ENCODE measurements at places on chromosomes 5 and 9. TPM values are rescaled to one million over a fixed set of nuclear protein-coding genes. Genes with fewer than 3 reads are reported as not detected.

DNA sequence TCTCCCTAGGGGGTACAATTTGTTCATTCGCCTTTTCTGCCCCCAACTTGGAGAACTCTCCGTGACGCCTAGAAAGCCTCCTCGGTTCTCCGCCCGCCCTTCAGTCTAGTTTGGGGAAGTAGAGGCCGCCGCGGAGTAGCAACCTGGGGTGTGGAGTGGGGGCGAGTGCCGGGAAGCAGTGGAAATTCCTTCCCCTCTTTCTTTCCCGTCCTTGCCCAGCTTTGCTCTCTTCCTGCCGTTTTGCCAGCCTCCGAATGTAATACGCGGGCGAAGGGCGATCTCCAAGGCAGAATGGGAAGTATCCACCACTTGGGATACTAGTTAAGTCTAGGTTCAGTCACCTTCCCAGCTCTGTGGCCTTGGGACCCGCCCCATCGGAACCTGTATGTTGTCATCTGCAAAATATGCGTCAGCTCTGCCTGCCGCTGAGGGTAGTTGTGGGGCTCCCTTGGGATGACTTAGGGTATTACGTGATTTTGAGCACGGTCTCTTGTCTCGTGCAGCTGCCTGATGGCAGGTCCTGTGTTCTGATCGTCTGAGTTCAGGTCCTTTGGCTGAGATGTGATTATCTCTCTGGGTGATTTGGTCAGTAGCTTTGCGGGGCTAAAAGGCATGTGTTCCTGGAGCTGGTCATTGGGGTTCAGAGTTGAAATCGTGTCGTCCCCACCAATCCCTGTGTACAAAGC is 724 bp downstream of the PAM start:
- peak; percentile 89 for DNase-seq

GRCh38 chr5:112418659-112419163 is 366 bp downstream of the EPB41L4A start:
- no peak for DNase-seq

DNA sequence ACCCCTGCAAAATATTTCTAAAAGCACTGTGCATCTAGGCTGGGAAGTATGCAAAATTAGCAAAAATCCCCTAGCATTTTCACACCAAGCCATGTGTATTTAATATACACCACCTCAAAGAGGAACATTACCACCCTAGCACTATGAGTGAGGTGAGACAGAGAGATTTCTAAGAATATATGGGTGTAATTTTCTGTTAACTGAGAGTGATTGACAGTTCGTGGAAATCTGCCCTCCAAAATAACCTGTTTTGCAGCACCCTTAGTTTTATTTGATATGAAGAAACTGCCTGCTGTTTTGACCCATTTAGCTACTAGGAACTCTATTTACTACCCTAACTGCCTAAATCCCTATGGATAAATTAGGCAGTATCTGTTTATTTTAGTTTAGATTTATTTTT is 64.2 kb upstream of the CDKN2B start:
- DNase-seq: no peak

DNA sequence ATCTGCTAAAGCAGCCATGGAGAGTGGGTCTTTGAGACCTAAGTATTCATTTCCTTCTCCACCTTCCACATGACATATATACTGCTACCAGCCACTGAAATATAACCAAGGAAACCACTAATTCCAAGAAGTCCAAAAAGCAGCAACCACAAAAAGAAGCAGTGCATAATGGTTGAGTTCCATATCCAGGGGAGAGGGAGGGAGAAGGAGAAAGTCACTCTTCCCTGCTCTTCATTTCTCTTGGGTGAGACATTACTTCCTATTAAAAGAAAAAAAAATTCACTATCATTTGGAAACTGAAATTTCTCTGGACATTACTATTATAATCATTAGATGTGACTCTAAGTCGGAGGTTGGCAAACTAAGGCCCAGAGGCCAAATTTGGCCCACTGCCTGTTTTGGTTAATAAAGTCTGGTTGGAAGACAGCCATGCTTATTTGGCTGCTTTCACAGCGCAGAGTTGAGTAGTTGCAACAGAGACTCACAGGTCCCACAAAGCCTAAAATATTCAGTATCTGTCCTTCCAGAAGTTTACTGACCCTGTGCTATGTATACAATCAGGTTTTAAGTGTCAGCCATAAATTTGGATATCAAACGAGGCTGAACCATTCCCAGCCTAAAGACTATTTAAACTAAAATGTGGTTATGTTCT is 168.6 kb downstream of the MPDZ start:
- DNase-seq: no peak

GRCh38 chr5:10317825-10318682 is 10.4 kb upstream of the CMBL start:
- no peak for DNase-seq

DNA sequence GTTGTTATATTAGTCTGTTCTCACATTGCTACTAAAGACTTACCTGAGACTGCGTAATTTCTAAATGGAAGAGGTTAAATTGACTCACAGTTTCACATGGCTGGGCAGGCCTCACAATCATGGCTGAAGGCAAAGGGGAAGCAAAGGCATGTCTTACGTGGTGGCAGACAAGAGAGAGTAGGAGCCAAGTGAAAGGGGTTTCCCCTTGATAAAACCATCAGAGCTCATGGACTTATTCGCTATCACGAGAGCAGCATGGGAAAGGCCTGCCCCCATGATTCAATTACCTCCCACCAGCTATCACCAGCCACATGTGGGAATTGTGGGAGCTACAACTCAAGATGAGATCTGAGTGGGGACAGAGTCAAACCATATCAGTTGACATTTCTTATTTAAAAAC is 374.5 kb upstream of the RORB start:
- DNase-seq: no peak

- no peak for DNase-seq
Measured at GRCh38 chr5:159972538-159973362, 36.2 kb upstream of the TTC1 start.

DNA sequence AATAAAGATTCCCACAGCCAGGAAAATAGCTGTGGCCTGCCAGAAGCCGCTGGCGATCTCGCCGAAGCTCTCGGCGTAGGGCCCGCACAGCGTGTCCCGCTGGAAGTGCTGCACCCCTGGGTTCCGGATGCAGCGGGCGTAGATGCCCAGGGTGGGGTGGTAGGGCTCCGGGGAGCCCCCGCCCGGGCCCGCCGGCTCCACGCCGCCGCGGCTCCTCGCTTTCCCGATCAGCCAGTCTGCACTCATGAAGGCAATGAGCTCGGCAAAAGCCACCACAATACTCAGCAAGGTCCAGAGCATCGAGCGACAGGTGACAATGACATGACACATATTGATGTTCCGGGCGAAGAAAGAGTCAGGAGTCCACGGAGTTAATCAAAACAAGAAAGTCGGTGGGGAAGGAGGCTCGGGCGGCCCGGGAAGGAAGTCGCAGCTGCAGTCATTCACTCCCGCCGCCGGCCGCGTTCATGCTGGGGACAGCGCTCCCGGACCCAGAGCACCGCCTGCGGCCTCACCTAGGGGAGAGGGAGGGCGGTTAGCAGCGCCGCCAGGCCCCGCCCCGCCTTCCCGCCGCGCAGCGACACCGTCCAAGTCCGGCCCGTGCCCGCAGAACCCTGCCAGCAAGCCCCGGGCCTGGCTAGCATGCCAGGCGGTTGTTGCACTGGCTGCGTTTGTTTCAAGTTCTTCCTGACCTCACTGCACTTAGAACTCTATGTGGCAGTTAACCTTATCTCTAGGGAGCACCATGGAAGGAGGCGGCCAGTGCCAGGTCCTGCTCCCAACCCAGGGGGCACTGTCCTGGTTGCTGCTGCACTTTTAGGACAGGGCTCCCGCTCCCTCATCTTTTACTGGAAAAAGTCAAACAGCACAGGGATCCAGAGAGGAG is 138.4 kb downstream of the LHFPL2 start:
- DNase-seq: peak; percentile 74

- DNase-seq: no peak
Measured at GRCh38 chr5:145347026-145347616, 488.0 kb downstream of the PRELID2 start.

DNA sequence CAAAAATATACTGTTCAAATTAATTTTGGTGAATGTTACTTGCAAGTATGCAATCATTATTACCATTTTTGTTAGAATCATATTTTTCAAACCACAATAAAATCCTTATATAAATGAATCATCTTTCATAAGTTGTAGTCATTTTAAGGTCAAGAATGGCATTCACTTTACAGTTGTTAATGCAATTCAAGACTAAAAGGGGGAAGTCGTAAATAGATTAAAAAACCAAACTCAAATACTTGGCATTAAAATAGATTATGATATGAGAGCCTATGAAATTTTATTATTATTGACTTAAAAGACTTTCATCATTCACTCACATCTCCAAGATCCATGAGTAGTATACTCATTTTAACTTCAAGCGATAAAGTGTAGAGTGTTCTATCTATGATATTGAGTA is 11.6 kb downstream of the CDH9 start:
- no peak for DNase-seq

- no peak for DNase-seq
Measured at GRCh38 chr9:88041447-88041846, 67.1 kb upstream of the CDK20 start.

GRCh38 chr5:146660376-146660960 is 144.5 kb upstream of the GPR151 start:
- DNase-seq: no peak

DNA sequence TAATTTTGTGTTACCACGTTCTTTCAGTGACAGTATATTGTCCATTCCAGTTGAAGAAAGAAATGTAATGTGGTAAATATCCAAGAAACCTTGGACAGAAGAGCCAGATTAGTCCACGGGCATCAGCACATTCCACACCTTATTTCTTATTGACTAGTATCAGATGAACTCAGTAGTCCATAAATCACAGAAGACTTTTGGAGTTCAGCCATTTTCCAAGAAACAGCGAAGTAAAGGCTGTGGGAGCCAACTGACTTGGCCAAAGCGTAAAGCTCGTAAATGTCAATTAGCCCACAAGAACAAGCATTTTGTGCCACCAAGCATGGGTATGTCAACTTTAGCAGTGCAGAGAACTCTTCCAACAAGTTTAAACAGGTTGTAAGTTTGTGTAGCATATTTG is 60.2 kb upstream of the STARD4 start:
- no peak for DNase-seq

Gene PCDHGA11
- 3.0 TPM for total RNA-seq

Gene CCDC180
- total RNA-seq: 0.98 TPM

DNA sequence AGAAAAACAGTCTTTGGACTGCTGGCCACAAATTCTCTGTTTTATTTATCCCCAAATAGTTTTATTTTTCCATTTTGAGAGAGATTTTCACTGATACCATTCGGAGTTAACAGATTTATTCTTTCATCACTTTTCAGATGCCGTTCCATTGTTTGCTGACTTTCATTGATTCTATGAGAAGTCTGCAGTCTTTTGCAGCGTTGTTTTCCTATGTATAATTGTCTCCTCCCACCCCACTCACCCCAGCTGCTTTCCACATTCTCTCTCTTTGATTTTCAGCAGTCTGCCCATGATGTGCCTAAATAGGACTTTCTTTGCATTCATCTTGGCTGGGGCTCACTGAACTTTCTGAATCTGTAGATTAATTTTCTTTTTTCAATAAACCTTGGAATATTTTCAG is 107.6 kb downstream of the C9orf50 start:
- no peak for DNase-seq

DNA sequence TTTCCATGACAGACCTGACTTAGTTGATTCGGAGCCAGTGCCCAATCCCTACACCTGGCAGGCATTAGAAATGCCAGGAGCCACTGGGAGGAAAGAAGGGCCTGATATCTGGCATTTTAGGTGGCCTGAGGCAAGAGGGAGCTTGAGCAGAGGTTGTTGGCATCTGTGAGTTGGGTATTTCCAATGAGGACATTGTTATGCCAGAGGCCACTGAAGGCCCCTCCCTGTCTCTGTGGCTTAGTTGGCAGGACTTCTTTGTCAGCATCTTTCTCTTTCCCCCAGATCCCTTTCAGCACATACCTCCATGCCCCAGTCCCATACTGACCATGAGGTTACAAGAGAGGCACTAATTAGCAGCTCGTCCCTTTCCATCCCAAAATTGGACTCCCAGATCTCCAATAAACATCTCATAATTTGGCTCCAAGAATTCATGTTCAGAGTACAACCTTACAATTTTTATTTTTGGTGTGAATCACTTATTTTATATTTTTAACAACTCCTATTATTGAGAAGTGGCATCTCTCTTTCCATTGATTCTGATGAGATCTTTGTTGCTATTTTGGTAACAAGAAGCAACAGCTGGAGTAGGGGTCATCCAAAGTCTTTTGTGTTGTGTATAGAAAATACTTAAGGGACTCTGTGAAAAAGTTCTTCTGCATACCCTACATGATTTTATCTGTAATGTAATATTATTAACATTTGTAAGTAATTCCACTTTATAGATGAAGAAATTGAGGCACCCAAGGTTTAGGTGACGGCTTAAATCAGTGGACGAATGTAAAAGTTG is 68.6 kb upstream of the MAP3K1 start:
- no peak for DNase-seq

Gene HNRNPA0
- 8.6 TPM for total RNA-seq

DNA sequence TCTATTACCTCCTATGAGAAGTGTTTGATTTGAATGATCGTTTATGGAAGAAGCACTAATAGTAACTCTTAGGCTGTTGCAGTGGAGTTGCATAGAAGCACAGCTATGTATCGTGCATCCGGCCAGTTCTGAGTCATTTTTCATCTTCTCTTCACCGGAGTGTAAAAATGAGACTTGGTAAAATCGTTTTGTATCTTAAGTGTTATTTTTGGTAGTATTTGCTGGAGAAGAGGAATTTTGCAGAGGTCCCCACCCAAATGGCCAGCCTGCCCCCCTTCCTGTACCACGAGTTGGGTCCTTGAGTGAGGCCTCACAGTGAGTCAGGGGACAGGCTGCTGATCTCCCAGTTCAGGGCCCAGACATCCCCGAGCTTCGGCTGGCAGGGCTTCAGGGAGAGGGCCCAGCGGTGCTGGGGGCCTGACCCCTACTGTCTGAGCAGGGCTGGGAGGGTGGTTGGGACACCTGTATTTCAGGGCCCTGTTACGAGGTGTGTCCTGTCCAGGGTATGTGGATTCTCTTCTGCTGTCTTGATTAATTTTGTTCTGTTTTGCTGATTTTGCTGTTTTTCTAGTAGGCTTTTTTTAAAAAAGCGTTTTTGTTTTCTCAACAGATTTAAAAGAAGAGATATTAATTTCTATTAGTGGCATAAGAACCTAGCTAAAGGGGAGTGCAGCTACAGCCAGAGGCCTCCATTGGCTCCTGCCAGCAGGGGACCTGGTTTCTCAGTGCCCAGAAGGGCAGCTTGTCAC is 210.8 kb downstream of the TRIO start:
- DNase-seq: no peak

Gene FAM78A
- total RNA-seq: 31.8 TPM

- DNase-seq: peak; percentile 75
Measured at GRCh38 chr5:132086277-132086794, 12.7 kb downstream of the CSF2 start.

GRCh38 chr5:149801307-149801990 is 71.3 kb downstream of the PPARGC1B start:
- DNase-seq: no peak

Gene MSX2
- total RNA-seq: 3.4 TPM

Gene PKD2L2
- total RNA-seq: not detected
